Effector memory CD4-positive, alpha-beta T cell (primary cell): ENCODE measurements at places on chromosomes 16 and 17.

- DNase-seq = no peak
These were observed 6.5 kb downstream of the EIF1 start for GRCh38 chr17:41695134-41695661.

DNA sequence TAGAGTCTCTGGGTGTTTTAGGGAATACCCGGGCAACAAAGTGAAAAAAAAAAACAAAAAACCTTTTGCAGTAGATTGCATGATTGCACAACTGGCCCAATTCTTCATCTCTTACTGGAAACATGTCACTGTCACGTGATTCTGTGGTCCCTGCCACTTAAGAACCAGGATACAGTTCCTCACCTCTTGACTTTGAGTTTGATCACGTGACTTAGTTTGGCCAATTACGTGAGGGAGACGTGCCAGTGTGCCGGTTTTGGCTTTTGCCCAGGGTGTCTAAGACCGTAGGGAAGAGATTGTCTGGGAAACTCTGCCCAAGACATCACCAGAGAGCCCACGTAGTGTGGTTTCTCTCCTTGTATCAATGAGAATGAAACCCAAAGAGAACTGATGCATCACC, 88.7 kb downstream of the GRIN2A start:
- DNase-seq = no peak

DNA sequence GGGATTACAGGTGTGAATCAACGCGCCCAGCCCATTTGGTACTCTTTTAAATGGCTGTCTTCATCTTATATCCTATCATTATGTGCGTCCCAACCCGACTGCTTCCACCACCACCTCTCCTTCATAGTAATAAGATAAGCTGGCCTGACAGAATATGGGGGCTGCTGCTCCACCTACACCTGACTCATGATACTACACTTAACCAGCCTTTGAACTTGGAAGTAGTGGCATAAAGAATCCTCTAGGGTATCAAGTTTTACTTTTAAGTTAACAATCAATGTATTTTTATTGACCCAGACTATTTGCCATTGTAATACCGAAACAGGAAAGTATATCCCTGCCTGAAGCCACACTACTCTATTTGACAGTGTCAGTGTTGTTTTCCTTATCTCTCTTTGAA, 18.8 kb downstream of the PDZD9 start:
- DNase-seq = no peak

DNA sequence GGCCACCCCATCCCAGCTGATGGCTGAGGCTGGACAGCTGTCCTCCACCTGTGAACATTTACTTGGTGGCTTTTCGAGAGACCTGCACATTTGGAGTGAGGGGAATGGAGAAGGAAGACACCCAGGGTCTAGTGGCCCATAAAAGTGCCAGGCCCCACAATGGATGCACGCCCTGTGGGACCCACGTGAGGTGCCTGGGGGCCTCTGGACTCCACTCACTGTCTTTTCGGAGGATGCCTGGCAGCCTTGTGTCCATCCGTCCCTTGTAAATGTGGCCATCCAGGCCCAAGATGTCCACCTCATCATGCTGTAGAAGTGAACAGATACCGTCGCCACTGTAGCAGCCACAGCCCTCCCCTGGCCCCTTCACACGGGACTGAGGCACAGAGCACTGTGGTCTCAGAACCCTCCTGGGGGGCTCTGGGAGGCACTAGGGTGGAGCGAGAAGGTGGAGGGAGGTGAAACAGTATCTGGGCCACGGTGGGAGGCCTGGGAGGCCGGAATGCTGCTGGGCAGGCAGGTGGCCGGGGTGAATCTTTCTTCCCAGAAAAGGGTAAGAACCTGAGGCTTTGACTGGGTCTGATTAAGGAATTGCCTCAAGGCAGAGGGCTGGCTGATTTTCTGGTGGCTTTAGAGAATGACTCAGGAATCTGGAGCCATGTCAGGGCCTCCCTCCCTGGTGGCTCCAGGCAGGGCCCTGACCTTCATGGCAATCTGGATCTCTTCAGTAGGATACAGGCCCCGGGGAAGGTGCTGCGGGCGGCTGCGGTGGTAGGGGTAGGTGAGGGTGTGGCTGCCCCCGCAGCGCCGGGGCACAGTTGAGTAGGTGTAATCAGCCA, 11.5 kb downstream of the UBALD2 start:
- no peak for DNase-seq

DNA sequence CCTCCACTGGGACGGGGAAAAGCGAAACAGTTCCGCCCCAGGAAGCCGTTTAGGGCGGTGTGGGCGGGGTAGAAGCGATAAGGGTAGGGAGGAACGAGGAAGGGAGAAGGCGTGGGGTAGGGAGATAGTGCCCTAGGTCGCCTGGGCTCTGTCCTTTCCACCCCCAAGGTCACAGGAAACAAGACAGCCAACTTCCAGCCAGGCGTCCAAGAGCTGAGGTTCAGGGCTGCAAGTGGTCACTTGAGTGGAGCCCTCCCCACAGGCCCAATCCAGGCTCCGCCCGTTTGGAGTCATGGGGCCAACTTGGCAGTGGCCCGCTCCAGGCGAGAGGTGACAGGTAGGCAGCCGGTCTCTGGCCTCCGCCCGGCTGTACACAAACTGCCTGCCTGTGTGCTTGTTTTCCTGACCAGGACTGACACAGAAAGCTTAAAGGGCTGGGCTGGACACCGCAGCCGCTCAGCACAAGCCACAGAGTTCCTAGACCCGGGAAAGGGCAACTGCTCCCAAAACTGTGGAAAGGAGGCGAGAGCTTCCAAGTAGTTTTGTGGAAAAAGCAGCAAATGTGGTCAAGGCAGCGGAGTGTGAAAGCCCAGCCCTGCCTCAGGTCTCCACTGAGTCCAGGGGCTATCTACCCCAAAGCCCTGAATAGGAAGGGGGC, at the start of gene RILP:
Gene RILP (minus strand): TSS at position 23 of the 658 bp plus-strand sequence. CDS start 62 bp downstream, outside the sequence.
- DNase-seq = no peak

DNA sequence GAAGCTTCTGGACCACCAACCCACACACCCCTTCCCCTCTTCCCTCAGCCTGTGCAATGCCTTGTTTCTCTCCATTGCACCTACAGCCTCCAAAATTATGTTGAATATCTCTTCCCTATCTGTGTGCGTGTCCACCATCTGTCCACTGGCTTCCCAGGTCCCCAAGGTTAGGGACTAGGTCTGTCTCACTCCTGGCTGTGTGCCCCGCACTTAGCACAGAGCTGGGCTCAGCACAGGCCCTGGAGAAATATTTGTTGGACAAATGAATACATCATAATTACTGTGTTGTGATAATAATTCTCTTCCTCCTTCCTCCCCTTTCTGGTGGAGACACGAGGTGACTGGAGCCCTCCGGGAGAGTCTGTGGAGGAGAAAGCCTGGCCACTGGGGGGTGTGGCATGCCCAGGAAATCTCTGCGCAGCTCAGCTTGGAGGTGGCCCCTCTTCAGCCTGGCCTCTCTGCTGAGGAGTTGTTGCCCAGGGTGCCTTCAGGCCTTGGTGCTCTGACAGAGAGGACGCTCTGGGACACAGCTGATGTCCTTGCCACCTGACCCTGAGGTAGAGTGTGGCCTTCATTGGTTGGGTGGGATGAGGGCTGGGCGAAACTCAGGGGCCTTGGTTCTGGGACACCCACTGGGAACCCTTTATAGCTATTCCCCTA, 3.3 kb upstream of the BRD7 start:
- DNase-seq = no peak

GRCh38 chr17:77474292-77474988, 333.7 kb downstream of the SEC14L1 start:
- DNase-seq = no peak

GRCh38 chr17:33732116-33732515, 439.0 kb upstream of the ASIC2 start:
- DNase-seq = no peak

DNA sequence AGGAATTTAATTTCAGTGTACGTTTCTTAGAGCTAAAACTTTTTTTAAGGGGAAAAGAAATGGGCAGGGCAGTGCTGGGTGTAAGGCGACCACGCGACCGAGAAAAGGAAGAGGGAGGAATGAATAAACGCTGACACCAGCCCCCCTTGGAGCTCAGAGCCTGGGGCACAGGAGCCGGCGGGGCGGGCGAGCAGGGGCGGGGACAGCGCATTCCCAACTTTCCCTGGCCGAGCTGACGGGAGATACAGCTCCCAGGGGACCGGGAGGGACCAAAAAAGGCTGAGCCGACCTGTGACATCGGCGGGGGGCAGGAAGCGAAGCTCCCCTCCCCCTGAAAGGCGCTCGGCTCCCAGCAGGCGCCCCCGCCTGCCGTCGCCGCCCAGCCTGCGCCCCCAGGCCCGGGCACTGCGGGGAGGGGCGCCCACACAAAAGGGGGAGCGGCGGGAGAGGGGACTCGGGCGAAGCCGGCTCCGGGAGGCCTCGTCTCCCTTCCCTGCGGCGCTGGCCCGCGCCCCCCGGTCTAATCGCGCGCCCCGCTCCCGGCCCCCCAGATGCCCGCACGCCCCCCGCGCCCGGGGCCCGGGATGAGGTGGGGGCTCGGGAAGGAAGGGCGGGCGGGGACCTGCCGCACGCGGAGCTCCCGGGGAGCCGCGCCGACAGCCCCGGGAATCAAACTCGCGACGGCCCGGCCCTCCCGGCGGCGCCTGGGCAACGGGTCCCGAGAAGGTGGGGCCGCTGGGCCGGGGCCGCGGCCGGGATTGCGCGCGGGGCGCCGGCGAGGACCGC, 622 bp downstream of the CUEDC1 start:
- DNase-seq = no peak

DNA sequence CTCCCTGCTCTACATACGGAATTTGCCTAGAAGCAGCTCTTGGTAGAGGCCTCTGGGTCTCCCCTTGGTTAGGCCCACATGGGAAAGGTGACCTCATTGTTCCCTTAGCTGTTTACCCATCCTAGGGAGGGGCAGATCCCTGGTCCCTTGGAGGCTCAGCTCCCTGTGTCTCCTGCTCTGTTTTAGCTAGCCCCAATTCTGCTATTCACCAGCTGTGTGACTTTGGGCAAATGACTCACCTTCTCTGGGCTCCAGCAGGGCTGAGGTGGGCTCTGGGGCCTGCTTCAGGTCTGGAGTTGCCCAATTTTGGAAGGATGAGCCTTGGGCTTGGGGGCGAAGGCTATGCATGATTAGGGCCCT, 3.9 kb downstream of the ABCC3 start:
- DNase-seq = no peak

DNA sequence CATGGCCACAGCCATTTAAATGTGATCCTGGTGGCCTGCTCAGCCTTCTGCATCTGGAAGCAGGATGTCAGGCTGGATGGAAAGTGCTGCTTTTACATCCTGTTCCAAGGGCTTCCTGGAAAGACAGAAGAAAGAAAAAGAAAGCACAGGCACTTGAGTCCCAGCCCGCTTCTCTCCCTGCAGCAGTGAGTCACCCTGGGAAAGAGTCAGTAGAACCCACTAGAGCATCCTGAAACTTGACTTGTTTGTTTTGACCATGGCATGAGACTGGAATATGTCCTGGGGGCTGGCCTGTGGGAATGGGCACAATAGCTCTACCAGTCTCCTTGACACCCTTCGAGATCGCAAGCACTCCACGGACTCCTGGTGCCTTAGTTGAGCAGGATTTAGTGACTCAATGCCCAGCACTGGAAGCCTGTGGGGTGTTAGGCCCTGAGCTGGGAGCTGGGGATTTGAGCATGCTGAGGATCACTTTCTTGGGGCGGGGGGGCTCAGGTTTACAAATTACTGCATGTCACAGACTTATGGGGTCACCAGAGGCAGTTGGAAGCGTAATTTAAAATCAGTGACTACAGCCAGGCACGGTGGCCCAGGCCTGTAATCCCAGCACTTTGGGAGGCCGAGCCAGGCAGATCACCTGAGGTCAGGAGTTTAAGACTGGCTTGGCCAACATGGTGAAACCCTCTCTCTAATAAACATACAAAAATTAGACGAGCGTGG, 22.1 kb upstream of the GNA13 start:
- DNase-seq = no peak

GRCh38 chr16:88678224-88678979, 7.9 kb downstream of the SNAI3 start:
- DNase-seq = no peak

- DNase-seq = no peak
These were observed at the start of gene ALOX12 for GRCh38 chr17:6995500-6996255. ALOX12 (plus strand) TSS chr17:6996049; CDS start chr17:6996118, 69 bp downstream.

GRCh38 chr16:19338335-19338734, 52.8 kb downstream of the CLEC19A start:
- DNase-seq = no peak

- no peak for DNase-seq
These were observed 201.6 kb upstream of the C17orf78 start for GRCh38 chr17:37174205-37174604.

DNA sequence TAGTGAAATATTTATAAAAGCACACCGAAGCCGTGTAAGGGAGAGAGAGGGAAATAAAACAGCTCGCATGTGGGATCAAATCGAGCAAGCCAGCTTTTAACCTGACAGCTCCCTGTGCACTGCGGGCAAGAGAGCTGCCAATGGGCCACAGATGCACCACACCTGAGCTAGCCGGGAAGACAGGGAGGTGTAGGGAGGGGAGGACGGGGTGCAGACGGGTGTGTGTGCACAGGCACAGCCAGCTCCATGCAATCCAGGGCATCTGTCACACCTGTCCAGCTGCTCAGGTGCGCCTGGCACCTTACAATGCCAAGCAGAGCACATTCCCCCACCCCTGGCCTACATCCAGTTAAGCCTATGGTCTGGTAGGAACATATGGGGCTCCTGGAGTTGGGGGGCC, 70.0 kb downstream of the C16orf78 start:
- no peak for DNase-seq

GRCh38 chr16:6602405-6602804, 730.2 kb upstream of the RBFOX1 start:
- DNase-seq = no peak

- DNase-seq = peak; percentile 45
These were observed 209.7 kb downstream of the RBFOX3 start for GRCh38 chr17:79400989-79401703.

GRCh38 chr17:51355441-51356410, 95.4 kb downstream of the UTP18 start:
- DNase-seq = no peak

- DNase-seq = peak; percentile 51
These were observed 1.2 kb downstream of the USP7 start for GRCh38 chr16:8962393-8963009.

GRCh38 chr17:64615028-64615677, 47.0 kb downstream of the SMURF2 start:
- DNase-seq = no peak

DNA sequence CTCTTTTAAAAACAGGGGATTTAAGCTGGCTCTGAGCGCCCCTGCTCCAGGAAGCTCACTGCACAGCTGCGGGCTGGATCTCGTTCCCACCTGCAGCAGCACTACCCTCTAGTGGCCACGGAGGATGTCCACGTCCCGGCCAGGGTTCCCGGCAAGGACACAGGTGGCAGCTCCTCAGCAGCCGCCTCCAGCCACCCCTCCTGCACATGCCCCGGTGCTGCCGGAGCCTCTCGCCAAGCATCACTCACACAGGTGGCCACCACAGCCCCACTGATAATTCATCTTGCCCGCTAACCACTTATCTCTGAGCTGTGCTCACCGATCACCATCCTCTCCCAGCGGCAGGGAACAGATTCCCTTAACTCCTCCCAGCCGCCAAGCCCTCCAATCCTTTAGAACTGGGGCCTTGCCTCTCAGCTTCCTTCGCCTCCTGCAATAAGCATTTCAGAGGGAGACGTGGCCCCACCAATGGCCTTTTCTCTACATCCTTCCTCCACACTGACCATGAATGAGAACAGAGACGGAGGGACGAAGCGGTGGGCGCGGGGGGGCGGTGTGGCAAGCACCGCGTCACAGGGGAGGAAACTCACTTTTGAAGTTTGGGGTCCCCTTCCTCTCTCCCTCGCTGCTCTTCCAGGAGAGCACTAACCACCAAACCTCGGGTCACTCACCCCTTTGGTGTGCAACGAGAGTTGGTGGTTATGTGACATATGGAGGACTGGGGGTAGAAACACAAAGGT, 222.1 kb downstream of the RBFOX3 start:
- DNase-seq = no peak

GRCh38 chr16:52265446-52265861, 281.5 kb downstream of the TOX3 start:
- no peak for DNase-seq
